ENCODE measurements at places on chromosomes 2 and 18.

- DNase-seq: no peak
Measured at GRCh38 chr18:37248281-37248680, 317.3 kb downstream of the CELF4 start.

GRCh38 chr2:215743066-215743465 lies 270.3 kb downstream of the MREG start:
- no peak for DNase-seq

- DNase-seq: no peak
Measured at GRCh38 chr2:127942002-127942401, 56.2 kb upstream of the AMMECR1L start.

- DNase-seq: no peak
Measured at GRCh38 chr2:175964195-175964594, 37.9 kb downstream of the LNPK start.

GRCh38 chr2:119218478-119219064 lies 5.1 kb upstream of the STEAP3 start:
- no peak for DNase-seq

GRCh38 chr2:677959-678550 lies 849 bp upstream of the TMEM18 start:
- no peak for DNase-seq

- no peak for DNase-seq
Measured at GRCh38 chr2:18426174-18426573, 134.3 kb downstream of the RDH14 start.

- DNase-seq: no peak
Measured at GRCh38 chr2:149049142-149049541, 10.6 kb downstream of the LYPD6B start.

DNA sequence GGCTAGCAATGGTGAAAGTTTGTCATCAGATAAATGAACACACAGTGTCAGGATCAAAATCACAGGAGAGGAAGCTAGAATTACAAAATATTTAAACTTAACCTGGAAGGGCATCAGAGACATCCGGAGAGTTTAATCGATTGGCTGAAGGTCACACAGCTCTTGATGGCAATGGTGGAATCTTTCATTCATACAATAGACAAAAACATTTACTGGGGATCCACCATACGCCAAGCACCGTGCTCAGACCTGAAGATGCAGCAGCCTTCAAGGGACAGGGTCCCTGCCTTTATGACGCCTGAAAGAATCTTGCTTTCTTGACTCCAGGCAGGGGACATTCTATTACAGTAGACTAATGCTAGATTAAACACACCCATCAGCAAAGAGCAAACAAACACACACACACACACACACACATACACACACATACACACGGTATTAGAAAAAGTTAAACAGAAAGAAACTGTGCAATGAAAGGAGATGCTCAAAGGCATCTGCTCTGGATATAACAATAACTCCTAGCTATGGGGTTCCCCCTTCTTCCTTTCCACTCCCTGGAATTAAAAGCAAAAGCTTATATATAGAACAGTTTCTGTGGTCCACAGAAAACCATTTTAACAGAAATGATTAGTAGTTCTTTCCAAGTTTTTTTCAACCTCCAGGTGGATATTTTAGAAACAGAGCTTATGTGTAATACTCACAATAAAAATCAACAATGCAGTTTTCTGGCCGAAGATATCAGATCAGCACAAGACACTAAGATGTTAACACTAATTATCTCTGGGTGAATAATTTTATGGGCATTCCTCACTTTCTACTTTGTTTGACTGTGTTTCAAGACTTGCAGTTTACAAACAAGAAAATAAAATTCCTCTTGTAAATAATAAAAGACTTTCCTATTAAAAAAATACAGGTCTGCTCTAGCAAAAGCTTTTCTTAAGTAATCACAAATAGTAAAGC lies 151.7 kb downstream of the ANKRD44 start:
- no peak for DNase-seq

DNA sequence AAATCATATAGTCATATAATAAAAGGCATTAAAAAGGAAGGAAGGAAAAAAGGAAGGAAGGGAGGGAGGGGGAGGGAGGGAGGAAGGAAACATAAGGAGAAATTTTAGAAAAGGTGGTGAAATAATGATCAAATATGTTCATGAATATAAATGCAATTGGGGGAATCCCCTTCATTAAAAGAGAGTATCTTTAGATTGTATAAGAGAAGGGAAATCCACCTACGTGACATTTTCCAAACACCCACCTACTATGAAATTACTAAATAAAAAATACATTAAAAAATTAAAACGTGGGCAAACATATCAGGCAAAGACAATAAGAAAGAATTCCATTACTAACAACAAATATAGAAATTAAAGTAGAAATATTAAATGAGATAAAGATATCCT lies 203.4 kb upstream of the PARD3B start:
- DNase-seq: no peak

GRCh38 chr2:2600366-2600765 lies 269.3 kb upstream of the MYT1L start:
- DNase-seq: no peak

GRCh38 chr2:156325688-156326525 lies 6.6 kb downstream of the NR4A2 start:
- no peak for DNase-seq

GRCh38 chr2:27174638-27175037 lies 25.8 kb downstream of the TCF23 start:
- no peak for DNase-seq

- DNase-seq: peak; percentile 7
Measured at GRCh38 chr2:239763433-239764097, 261.6 kb downstream of the NDUFA10 start.

DNA sequence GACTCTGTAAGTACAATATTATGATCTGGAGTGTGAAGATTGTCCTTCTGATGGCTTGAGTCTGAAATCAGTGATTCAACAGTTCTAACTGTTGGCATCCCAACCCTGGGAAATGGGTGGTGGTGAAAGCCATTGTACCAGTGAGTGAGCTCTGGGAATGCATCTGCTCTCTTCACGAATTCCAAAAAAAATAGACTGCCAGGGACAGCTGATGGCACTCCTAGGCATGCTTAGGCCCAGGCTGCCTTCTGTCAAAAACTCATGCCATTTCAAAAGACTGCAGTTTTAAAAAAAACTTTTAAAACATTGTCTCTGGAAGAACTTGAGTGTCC lies 20.3 kb downstream of the OXER1 start:
- DNase-seq: no peak

DNA sequence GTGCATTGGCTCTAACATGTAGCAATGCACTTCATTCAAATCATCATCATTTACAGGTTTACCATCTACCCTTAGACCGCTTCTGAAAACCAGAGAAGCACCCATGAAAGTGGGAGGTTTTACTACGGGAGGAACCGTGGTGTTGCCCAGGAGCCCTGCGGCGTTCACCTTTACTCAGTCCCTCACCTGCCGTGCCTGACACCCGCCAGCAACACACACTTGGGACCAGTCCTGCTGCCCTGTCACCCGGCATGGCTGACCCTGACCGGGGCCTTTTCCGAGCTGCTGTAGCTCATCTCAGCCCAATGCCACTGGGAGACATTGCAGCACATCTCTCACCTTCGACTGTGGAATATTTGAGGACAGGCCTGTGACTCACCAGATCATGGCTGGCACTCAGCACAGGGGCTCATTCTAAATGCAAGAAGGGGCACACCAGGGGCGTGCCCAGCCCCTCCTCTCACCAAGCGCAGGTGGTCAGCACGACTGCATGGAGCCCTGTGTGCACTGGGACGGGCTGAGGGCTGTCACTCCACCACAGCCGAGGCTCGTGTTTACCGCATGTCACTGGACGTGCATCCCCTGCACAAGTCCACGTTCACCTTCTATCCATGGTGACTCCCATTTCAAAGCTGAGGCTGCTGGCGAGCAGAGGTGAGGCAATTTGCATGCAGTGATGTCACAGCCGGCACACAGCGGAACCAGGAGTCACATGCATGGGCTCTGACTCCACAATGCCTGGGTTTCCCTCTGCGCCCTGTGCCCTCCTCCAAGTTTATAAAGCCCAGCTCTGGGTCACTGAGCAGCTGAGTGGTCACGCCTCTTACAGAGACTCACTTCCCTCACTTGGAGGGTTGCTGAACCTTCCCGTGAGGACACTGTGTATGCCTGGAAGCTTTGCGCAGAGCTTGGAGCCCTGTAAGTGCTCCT lies 76.7 kb upstream of the SNTG2 start:
- no peak for DNase-seq

GRCh38 chr2:142981069-142981378 lies 103.6 kb downstream of the KYNU start:
- DNase-seq: no peak

DNA sequence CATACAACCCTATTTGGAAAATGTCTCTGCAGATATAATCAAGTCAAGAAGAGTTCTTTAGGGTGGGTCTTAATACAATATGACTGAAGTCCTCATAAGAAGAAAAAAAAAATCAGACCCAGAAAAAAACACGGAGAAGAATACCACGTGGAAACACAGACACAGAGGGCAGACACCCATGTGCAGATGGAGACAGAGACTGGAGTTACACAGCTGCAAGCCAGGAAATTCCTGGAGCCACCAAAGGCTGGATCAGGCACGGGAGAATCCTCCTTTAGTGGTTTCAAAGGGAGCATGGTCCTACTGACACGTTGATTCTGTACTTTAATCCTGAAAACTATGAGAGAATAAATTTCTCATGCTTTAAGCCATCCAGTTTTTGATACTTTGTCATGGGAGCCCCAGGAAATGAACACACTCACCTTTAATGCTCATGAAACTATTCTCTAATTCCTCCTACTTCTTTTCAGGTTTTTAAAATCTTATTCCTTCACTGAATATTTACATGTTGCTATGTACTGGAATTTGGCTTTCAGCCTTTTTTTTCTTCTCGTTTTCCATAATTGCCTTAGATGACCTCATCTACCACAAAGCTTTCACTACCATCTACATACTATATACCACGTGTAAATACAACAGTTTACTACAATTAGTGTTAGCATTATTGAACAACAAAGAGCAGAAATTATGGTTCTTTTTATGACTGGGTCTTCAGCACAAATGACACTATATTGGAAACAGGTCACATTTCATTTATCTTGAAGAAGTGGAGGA lies 529.1 kb downstream of the IRS1 start:
- no peak for DNase-seq

GRCh38 chr2:8819194-8819593 lies 18.2 kb downstream of the KIDINS220 start:
- DNase-seq: no peak

DNA sequence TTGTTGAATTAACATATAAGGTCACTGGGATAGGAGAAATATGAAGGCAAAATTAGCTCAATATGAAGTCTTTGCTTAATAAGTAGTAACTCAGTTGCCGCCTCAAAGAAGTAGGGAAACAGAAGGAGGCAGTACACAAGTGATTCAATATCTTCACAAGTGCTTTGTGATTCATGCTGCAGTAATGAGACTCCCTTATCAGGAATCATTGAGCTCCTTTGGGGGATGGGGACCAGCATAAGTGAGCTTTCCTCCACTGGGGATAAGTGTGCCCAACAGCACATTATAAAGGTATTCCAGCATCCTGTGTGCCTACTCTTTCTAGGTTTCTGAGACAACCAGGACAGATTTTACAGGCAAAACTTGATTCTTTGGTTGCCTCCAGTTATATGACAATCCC lies 323.4 kb upstream of the UBE2E3 start:
- DNase-seq: peak; percentile 85

- no peak for DNase-seq
Measured at GRCh38 chr2:138964418-138964817, 184.2 kb upstream of the NXPH2 start.

- no peak for DNase-seq
Measured at GRCh38 chr2:16223841-16224177, 283.5 kb downstream of the MYCN start.

DNA sequence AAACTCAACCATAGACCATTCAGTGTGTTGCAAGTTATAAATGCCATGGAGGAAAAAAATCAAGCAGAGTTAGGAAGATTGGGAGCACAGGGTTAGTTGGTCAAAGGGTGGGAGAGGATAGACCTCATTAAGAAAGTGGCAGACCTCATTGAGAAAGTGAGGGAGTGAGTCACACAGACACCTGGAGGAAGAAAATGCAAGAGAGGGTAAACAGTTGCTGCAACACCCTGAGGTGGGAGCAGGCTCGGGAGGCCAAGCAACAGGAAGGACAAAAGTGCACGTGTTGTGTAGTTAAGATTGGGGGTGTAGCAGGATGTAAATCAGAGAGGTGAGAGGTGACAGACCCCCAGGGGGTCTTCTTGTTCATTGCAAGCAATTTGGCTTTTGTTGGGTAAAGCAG lies 6.4 kb downstream of the IL1RL1 start:
- no peak for DNase-seq

- no peak for DNase-seq
Measured at GRCh38 chr2:50748671-50749070, 283.3 kb downstream of the NRXN1 start.

DNA sequence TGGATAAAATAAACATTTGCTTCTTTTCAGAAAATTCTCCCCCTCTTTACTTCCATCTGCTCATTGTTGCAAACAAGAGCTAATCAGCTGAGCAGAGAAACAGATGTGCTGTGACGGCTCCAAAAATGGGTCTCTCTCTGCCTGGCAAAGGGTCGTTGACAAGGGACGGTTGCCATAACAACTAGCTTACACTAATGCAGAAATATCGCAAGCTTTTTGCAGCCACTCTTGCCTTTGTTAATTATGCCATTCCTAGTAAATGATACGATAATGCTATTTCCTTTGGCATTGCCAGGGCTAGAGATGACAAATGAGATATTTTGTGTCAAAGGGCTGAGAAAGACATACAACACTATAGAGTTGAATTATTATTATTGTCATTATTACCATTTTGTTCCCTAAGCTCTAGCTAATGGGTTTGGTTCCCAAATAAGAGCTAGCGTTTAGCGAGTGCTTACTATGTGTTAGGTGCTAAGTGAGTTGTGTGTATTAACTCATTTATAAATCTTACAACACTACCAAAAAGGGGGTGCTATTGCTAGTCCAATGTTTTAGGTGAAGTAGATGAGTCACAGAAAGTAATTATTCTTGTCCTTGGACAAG lies 46.8 kb downstream of the MYO3B start:
- no peak for DNase-seq

GRCh38 chr2:217396165-217396564 lies 536.3 kb upstream of the TNP1 start:
- no peak for DNase-seq

GRCh38 chr2:134949981-134950708 lies 31.5 kb downstream of the CCNT2 start:
- no peak for DNase-seq

DNA sequence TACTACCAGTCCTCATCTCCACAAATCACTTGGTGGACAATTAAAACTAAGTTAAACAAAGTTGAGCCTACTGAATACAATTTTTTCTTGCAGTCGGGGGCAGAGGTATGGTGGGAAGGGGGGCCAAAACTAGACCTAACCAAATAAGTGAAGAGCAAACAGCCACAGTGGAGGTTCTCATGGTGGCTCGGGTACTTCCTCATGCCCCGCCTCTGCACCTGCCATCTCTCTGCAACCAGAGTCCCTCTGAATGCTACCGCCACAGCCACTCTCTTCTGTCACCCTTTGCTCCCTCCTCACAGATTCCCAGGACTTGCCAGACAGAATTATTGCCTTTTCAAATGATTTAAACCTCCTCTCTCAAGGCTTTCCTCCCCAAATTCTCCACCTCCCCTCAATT lies 204.2 kb downstream of the TMEM247 start:
- no peak for DNase-seq

- no peak for DNase-seq
Measured at GRCh38 chr18:22668496-22668895, 250.8 kb upstream of the CTAGE1 start.

GRCh38 chr2:159298967-159299366 lies 12.5 kb upstream of the WDSUB1 start:
- DNase-seq: no peak

All from SW 1271 (cell line).